ENCODE measurements at places on chromosomes 11 and 22.

DNA sequence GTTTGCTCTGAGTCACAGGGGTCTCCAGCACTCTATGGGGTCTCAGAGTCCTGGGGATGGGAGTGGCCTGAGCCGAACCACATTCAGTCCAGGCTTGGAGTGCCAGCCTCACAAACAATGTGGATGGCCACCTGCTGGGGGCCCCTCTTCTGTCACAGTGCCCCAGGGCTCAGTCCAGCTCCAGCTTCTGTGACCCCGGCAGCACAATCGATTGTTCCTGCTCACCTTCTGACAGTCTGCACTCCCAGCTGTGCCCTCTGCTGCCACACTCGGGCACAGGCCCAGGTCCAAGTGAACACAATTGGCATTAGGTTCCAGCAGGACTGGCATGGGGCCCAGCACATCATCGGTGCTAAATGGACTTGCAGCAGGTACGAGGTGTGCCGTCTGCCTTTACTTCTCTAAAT lies 84.8 kb downstream of the TP53I11 start:
- no peak for DNase-seq

DNA sequence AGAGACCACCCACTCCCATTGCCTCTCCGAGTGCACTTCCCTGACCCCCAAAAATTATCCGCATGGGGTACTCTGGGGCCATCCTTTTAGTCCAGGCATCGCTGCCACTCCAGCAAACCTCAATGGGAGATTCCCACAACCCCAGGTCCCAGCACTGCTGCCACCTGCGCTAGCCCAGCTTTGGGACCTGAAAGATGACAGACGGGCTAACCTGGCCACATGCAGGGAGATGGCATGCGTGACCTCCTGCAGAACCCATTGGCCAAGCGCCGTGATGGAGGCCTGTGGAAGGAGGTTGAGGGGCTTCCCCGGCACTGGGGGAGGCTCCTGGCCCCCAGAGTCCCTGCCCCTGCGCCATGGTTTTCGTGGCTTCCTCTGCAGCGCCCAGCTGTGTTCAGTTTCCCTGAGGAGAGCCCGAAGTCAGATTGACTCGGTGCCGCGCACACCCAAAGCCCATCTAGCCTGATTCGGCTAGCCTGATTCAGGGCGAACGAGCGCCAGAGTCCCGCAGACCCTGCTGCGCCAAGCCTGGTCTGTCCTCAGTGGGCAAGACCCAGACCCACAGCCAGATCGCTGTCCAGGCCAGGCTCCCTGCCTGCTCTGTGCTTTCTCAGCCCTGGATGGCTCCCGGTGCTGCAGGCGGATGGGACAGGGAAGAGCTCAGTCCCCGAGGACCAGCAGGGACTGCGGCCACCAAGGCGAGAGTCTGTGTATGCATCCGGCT lies 751 bp upstream of the WNT7B start:
- DNase-seq, result no peak

DNA sequence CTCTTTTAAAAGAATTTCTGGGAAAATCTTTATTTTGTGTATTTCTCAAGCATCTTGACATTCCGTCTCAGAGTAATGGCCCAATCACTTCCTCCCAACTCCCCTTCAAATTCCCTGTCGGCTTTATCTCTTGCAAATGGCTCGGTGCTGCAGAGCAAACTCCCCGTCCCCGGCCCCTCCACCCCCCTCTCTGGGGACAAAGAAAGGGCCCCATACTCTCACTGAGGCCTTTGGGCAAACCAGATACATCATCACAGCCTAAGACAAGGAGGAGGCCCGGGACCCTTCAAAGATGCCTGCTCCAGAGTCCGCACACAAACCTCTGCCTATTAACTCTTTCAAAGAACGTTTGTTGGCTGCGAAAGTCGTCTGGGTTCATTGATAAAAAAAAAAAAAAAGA lies 3.9 kb upstream of the SMIM38 start:
- no peak for DNase-seq

DNA sequence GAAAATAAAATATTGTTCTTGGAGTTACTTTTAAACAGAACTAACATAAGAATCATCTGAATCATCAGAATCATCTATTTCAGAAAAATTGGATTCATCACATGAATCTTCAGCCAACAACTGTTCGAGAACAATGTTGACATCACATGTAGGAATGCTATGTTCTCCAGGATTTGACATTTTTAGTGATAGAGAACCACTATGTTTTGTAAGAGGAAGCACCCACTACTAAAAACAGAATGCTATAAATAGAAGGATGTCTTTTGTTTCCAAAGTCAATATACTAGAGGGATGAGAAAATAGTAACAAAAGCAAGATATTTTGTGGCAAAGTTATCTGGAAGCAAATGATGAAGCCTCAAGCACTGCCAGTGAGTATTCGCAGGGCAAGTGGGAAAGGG lies 263.4 kb upstream of the DDI1 start:
- DNase-seq, result no peak

GRCh38 chr11:33874910-33875490 lies 16.9 kb downstream of the LMO2 start:
- DNase-seq, result no peak

GRCh38 chr11:67626970-67627369 lies 2.8 kb downstream of the NUDT8 start:
- DNase-seq, result no peak

GRCh38 chr11:119210050-119210449 lies 3.9 kb downstream of the CBL start:
- DNase-seq, result no peak

- no peak for DNase-seq
These were observed 87.8 kb downstream of the MYEOV start for GRCh38 chr11:69381681-69382130.

- no peak for DNase-seq
These were observed 79.1 kb upstream of the LINC01488 start for GRCh38 chr11:69402251-69402887.

GRCh38 chr11:19652623-19653375 lies 59.8 kb upstream of the NAV2 start:
- no peak for DNase-seq

DNA sequence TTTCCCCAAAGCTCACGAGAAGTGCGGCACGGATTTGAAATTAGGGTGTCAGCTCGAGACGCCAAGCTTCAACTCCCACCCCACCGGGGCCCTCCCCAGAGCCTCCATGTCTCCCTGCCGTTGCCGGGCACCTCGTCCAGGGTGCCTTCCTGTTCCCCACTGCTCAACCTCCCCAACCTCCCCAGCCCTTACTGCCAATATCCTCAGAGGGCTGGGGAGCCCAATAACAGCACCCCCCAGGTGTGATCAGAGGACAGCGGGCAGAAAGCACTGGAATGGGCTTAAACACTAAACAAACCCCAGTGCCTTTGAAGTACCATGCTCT lies 1336.4 kb downstream of the TBC1D22A start:
- DNase-seq, result no peak

- DNase-seq, result no peak
These were observed 30.9 kb downstream of the LRRC32 start for GRCh38 chr11:76639621-76640020.

GRCh38 chr11:44261800-44262591 lies 47.9 kb downstream of the ALX4 start:
- DNase-seq, result no peak

GRCh38 chr11:27459191-27459590 lies 13.4 kb downstream of the LGR4 start:
- DNase-seq, result no peak

DNA sequence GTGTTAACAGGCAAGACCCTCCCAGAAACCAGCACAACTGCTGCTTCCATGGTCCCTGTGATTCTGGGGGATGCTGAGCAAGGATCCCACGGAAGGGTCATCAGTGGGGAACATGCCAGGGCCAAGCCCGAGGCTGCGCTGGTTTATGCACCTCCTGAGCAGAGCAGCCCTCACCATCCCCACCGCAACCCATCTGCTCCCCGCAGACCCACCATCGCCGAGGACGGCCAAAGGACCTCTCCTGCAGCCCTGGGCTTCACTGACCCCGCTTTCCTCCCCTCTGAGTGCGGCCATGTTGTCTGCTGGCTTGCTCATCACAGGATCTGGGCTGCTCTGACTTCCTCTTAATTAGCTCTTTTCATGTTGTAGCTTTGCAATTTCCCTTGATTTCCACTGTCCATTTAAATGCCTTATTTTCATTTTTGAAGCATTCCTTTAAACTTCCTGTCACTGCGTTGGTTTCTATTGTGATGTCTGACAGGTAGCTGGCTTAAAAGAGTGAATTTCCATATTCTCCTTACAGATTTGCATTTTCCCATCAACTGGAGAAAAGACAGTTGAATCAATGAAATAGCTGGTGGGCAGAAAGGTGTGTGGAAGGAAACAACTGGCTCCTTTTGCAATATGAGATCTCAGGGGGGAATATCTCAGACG lies 14.9 kb downstream of the TP53AIP1 start:
- DNase-seq, result no peak

GRCh38 chr11:128375961-128376360 lies 211.4 kb downstream of the ETS1 start:
- no peak for DNase-seq

GRCh38 chr22:33565580-33565995 lies 354.7 kb downstream of the LARGE1 start:
- no peak for DNase-seq

GRCh38 chr11:75790986-75791385 lies 22.4 kb downstream of the DGAT2 start:
- no peak for DNase-seq

DNA sequence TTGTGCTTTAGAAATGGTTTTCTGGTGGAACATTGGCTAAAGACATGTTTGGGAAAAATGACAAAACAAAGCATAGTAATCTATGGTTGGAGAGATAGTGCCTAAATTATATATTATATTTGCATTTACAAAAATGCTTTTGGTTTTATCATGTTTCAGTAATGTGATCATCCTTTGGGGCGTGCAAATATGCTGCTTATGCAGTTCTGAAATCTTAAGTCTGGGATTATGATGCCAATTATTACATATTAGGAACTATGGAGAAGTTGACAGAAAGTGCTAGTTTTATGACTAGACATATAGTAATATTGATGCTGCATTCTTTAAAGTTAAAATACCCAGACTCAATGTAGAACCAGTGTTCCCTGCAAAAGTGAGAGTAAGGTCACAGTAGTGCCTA lies 655.0 kb downstream of the METTL15 start:
- no peak for DNase-seq

DNA sequence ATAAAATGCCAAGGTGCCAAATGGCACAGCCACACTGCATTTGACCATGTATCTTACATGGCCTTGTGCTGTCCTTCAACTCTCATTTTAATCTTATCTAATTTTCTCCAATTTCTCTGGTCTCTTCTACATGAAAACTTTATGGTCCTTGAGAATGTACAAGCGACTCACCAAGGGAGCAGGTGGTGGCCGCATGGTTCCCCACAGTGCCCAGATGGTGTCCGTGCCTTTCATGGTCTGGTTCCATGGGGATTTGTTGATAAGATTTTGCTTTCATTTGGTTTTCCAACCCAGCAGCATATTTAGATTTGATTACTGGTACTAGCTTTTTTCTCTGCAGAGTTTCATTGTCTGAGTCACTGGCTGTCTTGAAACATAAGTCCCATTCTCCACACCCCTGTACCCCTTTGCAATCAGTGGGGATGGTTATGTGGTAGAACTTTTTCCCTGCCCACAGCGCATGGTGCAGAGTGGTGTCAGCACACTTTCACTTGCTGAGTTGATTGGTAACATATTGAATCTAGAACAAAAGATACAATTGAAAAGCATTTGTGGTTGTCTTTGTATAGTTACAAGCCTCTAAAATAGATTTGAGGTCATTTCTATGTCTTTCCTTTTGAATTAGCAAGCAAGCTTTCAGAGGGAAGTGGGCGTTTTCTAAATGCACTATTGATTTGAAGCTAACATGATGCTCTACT lies 24.1 kb downstream of the ZNRF3 start:
- DNase-seq, result no peak

GRCh38 chr11:31442086-31442485 lies 67.3 kb downstream of the IMMP1L start:
- DNase-seq, result no peak

DNA sequence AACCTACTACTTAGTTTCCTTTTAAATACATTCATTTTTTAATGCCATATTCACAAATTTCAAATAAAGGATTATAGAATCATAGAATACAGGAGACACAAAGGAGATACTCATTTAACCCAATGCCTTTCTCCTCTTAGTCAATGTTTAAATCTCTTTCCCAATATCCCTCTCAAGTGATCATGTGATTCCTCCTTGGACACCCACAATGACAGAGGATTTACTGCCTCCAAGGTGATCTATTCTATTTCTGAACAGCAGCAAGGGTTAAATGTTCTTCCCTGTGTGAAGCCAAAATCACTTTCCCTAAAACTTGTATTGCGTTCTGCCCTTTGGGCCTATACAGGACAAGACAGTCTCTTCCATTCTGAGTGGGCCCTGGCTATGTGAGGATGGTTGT lies 73.3 kb upstream of the PICALM start:
- DNase-seq, result no peak

DNA sequence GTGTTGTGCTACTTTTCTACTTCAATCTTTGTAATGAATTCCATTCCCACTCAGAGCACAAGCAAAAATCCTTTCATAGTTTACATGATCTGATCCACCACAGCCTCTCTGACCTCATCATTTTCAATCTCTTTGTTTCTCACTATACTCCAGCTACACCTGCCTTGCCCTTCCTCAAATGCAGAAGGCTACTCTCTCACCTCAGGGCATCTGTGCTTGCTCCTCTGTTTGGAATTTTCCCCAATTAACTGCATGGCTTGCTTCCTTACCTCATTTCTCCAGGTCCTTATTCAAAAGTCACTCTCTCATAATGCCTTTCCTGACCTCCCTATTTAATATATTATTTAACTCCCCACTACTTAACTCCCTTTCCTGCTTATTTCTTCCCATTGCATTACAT lies 100.6 kb upstream of the OLFML1 start:
- DNase-seq, result no peak

DNA sequence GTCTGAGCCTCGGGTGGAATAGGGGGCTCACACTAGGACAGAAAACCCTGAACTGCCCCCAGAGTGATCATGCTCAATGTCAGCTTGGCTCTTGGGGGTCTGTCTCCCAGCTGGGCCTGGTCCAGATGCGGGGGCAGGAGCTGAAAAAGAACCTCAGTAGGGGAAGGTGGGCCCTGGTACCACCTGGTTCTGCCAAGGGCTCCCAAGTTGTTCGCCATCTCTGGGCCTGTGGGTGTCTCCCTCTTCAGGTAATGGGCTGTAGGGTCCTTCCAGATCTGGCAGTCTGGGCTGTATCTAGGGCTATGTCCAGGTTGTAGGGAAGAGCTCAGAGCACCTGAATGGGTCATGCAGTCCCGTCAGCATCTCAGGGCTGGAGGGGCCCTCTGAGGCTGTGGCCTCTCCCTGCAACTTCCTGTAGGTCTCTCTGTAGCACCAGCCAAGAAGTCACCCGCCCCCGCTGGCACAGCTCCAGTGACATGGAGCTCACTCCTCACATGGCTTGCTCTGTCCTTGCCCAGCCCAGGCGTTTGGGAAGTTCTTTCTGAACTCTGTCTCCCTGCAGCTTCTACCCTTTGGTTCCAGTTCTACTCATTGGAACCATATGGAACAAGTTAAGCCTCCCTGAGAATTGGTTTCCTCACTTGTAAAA lies 33.0 kb upstream of the SOX10 start:
- peak; percentile 90 for DNase-seq

- DNase-seq, result no peak
These were observed 47.8 kb downstream of the PPFIBP2 start for GRCh38 chr11:7561562-7561961.
